ENCODE measurements at places on chromosomes 12 and 14.

DNA sequence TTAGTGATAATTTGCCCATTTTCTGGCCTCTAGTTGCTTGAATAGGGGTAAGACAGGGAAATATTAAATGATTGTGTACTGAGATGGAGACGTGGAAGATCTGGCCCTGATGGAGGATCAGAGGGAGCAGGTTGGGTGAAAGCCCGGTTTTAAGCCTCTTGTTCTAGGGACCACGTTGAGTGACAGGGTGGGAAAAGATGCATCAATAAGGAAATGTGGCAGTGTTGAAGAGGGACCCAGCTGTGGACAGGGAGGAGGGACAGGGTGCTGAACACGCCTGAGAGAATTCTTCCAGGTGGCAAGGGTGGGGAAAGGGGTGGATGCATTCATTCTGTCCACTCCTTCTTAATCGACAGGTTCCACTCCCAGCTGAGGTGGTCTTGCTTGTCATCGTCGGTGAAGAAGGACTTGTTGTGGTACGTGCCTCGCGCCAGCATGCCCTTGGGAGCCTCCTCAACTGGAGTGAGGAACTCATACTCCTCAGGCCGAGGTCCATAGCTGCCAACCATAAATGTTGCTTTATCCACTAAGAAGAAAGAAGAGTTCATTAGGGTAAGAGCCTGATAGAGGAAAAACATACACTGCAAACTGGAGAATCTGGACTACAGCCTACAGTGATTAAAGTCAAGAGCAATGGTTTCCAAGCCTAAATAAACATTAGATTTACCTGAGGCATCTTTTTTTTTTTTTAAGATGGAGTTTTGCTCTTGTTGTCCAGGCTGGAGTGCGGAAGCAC lies 4.0 kb upstream of the ERP27 start:
- no peak for DNase-seq

DNA sequence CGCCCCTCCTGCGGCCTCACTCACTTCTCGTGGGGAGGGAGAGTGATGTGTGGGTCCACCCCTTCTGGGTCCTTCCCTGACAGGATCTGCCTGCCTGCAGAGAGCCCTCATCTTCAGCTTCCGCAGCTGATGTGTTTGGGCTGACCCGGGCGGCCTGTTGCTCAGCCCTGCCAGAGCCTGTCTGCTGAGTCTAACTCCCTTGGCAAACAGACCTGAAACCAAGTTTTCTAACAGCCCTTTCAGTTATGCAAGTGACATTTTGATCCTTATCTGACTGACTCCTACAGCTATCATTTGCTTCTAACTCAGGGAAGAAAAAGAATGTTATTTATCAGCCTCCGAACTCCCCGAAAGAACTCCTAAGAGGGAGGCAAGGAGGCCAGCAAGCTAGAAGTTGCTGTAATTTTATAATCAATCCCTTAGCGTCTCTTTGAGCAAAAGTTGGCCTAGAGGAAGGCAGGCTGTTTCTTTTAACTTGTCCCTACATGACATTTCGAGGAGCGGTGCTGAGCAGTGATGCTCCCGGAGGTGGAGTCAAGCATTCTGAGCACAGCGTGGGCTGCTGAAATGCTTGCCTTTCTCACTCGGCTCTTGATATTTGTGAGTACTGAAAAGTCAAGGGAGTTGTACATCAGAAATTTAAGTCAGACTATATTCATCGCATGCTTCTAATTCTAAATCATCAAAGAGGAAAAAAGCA lies 31.5 kb upstream of the CACNA2D4 start:
- DNase-seq, result no peak

DNA sequence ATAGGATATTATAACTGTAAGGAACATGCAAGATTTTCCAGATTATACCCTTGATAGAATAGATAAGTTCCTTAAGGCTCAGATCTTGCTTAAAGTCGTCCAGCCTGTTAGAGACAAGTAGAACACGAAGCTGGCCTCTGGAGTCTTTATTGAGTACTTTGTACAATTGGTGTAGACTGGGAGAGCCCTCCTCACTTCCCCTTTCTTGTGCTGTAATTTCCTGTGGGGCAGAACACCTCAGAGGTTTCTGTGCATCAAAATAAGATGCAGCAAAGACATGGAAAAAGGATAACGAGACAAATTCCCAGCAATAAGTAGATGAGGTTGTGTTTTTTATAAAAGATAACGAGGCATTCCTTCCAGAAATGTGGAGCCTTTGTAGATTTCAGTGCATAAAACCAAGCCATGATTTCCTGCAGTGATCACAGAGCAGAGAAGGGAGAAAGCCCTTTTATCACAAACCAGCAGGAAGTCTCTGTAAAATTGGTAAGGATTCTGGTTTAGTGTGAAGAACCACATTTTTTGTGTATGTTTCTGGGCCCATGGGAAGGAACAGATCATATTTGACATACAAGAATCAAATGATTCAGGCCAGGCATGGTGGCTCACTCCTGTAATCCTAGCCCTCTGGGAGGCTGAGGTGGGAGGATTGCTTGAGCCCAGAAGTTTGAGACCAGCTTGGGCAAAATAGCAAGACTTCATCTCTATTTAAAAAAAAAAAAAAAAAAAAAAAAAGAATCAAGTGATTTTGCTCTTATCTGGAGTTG lies 18.0 kb downstream of the GPRC5A start:
- DNase-seq, result no peak

GRCh38 chr14:65072256-65072655 lies 30.1 kb downstream of the MAX start:
- DNase-seq, result no peak

DNA sequence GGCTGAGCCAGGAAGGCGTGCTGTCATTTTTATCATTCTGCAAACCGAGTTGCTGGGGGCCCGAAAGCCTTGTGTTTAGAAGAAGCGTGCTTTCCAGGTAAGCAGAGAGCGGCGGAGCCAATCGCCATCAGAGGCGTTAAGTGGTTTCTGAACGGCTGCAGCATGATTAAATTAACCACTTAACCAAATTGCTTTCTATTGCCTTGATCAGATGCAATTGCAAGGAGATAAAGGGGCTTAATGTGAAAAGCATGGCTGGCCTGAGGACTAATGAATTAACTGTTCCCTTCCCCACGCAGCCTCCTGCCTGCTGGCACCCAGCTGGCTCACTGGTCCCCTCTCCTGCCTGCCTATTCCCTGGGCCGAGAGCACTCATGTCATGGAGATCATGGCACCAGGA lies 36.6 kb upstream of the CHGA start:
- DNase-seq, result no peak

DNA sequence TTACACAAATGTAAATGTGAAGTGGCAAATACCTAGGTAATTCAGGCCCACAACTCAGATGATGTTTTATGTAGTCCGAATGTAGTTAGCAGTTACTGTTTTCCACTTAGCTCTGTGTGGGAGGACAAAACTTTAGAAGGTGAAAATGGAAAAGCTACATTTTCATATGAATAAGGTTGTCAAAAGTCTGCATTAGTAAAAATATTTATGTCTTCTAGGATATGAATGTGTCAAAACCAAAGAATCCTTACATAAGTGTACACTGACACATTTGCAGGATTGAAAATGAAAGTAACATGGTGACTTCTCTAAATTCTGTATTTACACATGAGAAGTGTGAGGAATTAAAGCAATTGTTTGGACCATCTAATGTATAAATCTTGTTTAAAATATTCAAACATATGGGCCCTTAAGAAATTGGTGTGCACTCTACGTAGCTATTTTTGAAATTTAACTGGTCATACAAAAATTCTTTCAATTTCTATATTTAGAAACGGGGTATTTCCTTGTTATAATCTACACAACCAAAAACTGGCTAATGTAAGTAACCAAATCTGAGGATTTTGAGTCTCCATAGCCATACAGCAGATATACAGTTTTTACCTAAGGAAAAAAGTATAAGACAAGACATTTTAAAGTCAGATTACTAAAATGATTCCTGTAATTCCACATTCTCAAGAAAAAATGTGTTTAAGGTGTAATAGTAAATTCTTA lies 5.4 kb downstream of the CDKN1B start:
- DNase-seq, result no peak

GRCh38 chr12:4817880-4818279 lies 91.8 kb upstream of the KCNA1 start:
- DNase-seq, result no peak

DNA sequence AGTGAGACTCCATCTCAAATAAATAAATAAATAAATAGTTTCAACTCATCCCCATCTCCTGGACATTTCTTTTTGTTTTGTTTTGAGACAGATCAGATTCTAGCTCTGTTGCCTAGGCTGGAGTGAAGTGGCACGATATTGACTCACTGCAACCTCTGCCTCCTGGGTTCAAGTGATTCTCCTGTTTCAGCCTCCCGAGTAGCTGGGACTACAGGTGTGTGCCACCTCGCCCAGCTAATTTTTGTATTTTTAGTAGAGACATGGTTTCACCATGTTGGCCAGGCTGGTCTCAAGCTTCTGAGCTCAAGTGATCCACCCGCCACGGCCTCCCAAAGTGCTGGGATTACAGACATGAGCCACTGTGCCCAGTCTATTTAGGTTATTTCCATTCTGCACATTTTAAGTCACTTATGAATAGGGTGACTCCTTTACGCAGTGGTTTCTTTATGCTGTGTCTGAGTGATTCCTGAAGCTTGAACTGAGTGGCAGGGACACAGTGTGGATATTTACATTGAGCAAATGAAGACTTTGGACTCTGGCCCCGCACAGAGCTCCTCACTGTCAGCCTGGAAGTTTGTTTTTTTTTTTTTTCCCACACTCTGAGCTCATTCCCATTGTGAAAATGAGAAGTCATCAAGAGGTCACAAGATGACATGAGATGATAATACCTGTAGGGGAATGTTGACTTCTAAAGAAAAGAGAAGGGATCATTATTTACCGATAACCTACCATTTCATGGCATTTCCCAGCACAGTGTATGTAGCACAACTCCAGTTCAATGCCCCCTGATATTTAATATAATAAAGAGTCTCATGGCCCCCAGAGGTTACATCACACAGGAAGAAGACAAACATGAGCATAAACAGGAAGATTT lies 72.6 kb downstream of the TBX3 start:
- DNase-seq, result no peak

DNA sequence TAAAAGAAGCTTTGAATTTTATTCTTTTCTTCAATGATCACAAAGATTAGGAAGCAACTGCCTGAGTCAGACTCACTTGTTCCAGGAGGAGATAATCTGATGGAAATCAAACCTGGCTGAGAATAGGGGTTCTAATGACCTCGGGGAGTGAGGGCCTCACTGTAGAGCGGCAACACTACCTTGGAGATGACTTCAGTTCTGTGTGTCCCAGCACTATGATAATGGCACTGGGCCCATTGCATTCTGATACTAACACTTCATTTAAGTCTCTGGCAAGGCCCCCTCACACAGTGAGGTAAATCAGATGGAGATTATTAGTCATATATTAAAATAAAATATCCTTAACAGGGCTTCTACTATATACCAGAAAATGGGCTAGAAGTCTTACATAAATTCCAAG lies 233.3 kb upstream of the EGLN3 start:
- no peak for DNase-seq

DNA sequence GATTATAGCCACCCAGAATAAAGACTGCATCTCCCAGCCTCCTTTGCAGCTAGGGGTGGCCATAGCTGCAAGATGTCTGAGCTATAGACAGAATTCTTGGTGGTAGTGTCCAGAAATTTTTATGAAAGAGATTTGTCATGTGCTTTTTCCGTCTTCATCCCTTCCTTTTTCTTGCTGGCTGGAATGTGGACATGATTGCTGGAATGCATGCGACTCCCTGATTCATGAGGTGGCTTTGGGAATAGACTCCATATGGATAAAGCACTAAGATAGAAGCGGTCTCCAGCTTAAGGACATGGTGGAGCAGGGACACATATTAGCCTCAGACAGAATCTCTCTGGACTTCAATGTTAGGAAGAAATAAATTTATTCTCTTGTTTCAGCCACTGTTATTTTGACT lies 10.0 kb upstream of the HSPB8 start:
- no peak for DNase-seq

- DNase-seq, result no peak
Observed at GRCh38 chr12:96401076-96401871, 1.0 kb upstream of the CDK17 start.

DNA sequence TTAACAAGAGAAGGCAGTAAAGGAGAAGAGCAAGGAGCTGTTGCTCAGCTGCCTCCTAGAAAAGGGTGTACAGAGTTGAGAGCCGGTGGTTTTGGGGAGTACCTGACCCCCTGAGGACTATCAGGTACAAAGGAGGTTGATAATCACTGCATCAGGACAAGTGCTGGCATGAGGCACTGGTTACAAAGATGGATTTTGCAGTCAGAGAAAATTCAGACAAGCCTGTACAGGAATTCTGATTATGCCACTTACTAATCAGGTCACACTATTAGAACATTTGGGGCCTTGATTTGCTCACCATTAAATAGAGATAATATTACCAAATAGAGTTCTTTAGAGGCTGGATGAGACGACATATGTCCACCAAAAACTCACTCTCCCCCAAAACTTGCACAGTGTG lies 450.9 kb upstream of the TMPO start:
- no peak for DNase-seq

- no peak for DNase-seq
Observed at GRCh38 chr12:3252450-3252891, 175.3 kb downstream of the TSPAN9 start.

DNA sequence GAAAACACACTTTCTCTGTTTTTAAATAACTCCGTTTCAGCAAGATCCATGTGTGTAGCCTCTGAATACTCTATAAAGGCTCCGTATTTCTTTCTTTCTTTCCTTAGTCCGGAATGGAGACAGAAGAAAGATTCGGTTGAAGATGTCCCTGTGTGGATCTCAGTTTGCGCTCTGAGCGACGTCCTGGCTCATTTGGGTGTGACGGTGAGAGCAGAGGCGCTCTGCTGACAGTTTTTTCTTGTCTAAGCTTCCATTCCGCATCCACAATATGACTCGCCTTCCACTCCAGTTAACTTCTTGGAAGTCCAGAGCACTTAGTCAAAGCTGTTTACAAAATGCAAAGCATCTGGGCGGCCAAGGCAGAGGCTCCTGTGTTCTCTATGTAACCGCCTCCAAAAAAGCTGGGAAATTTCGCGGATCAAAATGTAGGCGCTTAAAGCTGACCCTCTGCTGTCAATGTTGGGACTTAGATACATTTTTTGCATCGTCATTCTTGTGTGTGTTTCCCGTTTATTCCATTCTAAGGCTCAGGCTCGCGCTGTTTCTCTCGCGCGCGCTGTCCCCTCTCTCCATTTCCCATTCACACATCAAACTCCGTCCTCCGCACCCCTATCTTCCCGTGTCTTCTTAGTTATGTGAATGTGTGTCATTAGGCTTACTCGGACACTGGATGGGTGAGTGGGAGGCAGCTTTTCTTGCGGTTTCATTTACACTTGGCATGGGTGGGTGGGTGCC lies 880 bp upstream of the FLRT2 start:
- DNase-seq, result no peak

- DNase-seq, result no peak
Observed at GRCh38 chr12:122333142-122334087, 67.1 kb upstream of the VPS33A start.

GRCh38 chr14:96797582-96798349 lies 584 bp downstream of the VRK1 start:
- peak; percentile 0 for DNase-seq

- DNase-seq, result no peak
Observed at GRCh38 chr14:64438181-64438841, 27.0 kb upstream of the AKAP5 start.

GRCh38 chr12:122946690-122947341 lies 19.4 kb downstream of the ABCB9 start:
- peak; percentile 44 for DNase-seq

- peak; percentile 83 for DNase-seq
Observed at GRCh38 chr12:124646385-124647230, 79.2 kb upstream of the NCOR2 start.

Data from stimulated activated CD8-positive, alpha-beta memory T cell treated with anti-CD3 and anti-CD28 coated beads, Interleukin-4, amount 100 ng/mL, for 4 hours (primary cell).